NCI-H524 treated with DMSO at 0.1 percent for 48 hours (cell line): ENCODE measurements at places on chromosomes 2 and 18.

DNA sequence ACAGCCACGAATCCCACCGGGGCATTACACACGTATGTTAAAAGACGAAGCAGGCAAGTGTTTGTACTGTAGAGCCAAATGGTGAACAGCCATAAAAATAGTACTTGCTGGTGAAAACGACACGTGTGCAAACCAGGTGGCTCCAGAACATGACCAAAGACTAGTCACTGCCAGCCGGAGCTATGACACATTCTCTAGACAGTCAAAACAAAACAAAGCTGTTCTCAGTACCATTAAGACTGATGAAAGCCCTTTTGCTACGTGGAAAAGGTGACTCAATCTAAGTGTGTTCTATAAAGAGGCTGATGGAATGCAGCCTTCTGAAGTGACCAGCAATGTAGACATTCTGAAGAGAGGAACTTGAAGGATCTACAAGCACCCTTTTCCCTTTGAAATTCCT lies 367.7 kb upstream of the NETO1 start:
- no peak for DNase-seq

- DNase-seq, result no peak
These were observed 592 bp downstream of the PSD4 start for GRCh38 chr2:113174376-113174750.

GRCh38 chr2:42932271-42933151 lies 140.1 kb upstream of the HAAO start:
- no peak for DNase-seq

- DNase-seq, result no peak
These were observed 820 bp downstream of the MTCL1 start for GRCh38 chr18:8705961-8706790.

DNA sequence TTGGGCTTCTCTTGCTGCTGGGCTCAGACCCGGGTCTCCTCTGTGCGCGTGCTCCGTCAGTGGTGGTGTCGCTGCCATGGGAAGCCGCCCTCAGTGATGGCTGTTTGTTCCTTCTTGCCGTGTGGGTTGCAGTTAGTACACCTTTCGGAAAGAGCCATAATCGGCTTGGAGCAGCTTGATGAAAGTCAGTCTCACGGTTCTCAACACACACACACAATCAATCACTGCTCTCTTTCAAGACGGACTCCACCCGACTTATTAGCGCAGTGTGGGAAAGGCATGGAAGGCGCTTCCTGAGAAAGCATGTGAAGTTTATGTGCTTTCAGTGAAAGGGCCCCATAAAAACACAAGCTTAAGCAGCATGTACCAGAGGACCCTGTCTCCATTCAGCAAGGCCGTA lies 64.1 kb downstream of the SOX11 start:
- no peak for DNase-seq

DNA sequence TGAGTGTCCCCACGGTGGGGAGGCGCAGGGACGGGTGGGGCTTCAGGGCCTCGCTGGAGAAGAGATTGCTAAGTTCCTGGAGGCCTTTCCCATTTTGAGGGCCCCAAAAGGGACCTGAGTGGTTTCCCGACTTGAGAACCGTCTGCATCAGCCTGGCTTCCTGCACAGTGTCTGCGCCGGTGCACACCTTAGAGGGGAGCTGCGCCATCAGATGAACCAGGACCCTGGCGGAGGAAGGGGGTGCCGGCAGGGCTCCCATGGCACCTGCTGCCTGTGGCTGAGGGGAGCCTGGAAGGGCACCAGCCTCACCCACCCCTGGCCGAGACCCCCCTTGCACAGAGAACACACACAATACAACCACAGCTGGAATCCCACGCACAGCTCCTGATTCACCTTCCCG lies 465.1 kb upstream of the MYT1L start:
- DNase-seq, result no peak

DNA sequence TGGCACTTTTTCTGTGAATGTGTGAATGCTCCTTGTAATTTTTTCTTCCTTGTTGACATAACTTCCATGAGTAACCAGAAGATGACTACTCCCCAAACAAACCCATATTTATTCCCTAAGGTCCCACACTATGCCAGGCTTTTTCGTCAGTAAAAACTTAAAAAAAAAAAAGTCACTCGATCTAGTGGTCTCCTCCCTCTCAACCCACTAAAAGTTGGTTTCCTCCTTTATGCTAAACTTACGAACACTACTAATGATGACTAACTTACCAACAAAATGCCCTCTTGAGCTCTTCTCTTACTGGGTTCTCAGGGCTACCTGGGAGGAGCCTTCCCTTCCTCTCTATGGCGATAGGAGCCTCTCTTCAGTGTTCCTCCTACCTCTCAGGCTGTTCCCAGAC lies 18.2 kb downstream of the ACVR1 start:
- DNase-seq, result no peak

- DNase-seq, result no peak
These were observed 321.6 kb upstream of the HS6ST1 start for GRCh38 chr2:128640166-128640844.

GRCh38 chr2:176099728-176100546 lies at the start of gene HOXD12:
HOXD12 (plus strand) TSS chr2:176099795; CDS start chr2:176099802, 7 bp downstream.
- no peak for DNase-seq

DNA sequence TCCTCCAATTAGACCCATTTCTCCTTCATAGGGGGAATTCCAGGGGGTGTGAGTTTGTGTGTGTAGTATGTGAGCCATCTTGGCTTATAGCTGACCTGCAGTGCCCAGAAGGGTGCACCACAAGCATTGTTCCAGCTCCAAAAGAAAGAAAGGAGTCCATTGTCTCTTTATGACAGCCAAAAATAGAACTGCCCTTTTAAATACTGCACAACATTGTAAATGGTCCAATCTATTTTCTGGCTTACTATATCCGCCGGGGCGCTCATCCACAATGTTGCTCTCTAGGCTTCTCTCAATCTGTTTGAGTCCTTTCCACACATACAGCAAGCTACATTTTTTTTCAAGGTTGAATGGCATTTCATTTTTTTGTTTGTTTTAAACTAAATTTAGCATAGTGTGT lies 517.5 kb downstream of the STK39 start:
- DNase-seq, result no peak

DNA sequence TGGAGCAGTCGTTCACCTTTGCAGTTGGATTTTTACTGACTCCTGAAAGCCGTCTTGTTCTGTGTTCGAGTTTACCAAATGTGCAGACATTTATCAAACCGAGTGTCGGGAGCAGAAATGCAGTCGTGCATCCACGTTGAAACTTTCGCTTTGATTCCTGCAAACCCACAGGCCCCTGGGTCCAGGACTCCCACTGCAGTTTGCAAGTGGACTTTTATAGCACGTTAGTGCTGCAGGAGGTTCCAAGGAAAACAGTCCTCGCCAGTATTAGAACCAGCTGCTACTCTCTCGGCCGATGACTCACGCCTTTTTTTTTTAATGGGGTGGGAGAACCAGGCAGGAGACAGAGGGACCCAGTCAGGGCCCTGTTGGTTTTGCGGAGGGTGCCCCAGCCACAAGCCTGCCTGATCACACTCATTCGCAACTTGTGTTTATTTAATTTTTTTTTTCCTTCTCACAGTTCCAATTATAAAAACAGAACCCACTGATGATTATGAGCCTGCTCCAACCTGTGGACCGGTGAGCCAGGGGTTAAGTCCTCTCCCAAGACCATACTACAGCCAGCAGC lies 90.1 kb downstream of the NFATC1 start:
- DNase-seq, result no peak

DNA sequence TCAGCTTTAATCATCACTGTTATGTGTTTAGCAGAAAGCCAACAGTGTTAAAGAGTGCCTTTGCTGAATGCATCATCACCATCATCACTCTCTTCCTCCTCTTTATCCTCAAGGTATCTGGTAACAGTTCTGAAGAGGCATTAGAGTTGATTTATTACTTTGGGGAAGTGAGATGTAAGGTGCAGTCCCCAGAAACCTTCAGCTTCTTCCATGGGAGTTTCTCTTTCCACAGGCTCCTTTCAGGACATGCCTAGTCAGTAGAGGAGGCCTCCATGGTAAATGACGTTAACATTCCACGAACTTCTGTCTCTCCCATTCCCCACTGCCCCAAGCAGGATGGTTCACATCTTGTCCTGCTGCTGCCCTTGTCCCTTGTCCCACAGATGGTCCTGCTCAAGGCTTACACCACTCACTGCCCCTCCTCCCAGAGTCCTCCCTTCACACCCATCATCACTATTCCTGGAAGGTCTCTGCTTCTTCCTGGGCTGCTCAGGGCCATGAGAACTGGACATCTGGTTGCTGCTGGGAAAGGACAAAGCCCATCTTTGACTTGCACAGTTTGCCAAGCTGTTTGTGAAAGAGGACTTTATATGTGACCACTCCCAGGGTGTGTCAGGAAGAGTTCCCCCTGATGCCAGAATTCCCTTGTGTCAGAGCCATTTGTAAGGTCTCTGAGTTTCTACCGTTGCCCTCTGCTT lies 5.3 kb upstream of the REG1A start:
- no peak for DNase-seq

DNA sequence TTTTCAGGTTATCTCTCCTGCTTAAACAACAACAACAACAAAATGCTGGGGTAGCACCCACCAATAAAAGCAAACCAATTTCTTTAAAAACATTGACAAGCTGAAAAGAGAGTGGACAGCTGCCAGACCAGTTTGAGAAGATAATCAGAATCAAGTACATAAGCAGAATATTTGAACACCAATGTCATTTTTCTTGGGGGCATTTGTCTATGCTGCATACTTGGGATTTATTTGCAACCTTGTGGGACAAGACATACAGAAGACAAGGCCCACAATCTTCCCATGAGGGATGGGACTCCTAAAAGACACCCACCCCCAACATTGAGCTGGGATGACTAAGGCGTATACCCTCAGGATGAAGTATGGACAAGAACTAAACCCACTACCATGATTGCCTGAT lies 62.2 kb upstream of the NXPH2 start:
- no peak for DNase-seq

GRCh38 chr2:100470898-100471514 lies 724 bp downstream of the NMS start:
- DNase-seq, result no peak

DNA sequence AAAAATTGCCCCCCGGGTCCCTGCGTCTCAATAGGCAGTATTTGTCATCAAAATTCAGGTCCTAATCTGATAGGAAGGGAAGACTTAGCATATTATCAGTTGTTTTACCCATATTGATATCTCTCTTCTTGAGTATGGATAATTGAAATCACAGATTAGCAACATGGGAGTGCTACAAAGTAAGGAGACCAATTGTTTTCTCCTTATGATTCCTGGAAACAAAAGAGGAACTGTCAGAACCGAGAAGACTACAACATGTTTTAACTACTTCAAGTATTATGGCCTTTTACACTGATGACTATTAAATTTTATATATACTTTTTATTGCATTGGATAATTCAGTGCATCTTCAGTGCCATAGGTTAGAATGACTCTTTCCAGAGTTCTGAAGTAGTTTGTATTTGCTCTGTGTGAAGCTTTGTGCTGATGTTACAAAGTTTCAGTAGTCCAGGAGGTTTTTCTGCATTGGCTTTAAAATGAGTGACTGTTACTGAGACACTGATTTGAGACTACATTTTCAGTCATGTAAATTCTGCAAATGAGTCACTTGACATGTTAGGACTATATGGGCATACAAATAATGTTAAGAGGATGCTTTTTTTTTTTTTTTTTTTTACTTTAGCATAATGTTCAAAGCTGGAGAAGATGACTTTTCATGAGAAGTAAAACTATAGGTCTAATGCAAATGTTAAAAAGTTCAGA lies 19.7 kb upstream of the TLK1 start:
- DNase-seq, result no peak

- no peak for DNase-seq
These were observed 12.6 kb downstream of the BCL2 start for GRCh38 chr18:63306819-63307550.

- no peak for DNase-seq
These were observed 1328.9 kb upstream of the TMEFF2 start for GRCh38 chr2:193523662-193524061.
